ENCODE measurements at places on chromosomes 11 and 22.

DNA sequence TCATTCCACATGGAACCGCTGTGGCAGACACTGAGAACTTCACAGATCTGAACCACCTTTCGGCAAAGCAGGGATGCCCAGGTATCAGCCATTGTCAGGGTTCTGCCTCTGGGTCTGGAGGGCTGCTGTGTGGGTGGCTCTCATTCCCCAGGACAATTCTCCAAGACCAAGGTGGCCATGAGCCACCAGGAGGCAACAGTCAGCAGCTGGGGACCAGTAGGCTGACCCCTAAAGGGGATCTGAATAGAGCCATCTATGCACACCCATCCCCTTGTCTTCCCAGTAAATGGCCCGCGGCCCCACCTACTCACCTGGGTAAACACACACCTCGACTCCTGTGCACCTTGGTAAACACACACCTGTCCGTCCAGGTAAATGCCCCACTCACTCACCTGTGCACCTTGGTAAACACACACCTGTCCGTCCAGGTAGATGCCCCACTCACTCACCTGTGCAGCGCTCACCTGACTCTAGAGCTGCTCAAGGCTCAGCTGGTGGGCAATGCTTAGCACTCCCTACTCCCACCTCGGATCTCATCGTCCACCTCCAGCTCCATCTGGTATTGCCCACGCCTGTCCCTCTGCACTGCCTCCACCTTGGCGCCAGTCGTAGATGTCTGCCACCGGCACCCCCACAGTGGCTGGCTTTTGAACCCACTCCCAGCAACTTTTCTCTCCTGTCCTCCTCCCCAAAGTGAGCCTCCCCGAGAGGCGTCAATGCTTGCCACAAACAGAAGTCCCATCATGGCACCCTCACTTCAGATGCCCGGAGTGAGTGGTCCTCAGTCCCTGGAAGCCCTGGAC, 10.2 kb downstream of the SLC25A1 start:
- DNase-seq: no peak

DNA sequence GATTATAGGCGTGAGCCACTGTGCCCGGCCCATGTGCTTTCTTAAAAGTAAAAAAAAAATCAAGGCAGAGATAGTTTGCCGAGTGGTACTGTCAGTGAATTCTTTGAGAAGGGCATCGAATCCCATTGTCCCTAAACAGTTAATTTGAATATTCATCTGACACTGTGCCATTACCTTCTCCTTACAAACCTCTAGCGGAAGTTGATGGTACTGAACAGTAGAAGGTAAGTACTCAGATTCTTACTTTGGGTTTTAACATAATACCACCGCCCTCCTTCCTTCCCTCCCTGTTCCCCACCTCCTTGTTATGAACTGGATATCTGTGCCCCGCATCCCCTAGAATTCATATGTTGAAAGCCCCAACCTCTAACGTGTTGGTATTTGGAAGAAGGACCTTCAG, 58.2 kb upstream of the CLMP start:
- DNase-seq: no peak

DNA sequence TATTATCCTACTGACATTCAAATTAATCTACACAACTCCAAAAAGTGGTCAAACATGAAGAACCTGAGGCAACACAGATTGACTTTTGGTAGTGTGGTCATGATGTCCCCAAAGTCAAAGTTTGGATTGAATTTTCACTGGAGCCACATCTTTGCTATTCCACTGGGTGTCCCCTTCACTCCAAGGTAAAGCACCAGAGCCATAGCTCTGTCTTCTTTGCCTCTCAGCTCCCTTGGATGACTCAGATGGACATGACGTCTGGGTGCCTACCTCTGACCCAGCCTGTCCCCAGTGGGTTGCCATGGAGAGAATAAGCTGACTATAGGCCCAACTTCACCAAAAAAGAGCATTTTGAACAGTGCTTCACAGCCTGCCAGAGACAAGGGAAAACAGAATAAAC, 57.4 kb upstream of the ARHGAP42 start:
- DNase-seq: no peak

DNA sequence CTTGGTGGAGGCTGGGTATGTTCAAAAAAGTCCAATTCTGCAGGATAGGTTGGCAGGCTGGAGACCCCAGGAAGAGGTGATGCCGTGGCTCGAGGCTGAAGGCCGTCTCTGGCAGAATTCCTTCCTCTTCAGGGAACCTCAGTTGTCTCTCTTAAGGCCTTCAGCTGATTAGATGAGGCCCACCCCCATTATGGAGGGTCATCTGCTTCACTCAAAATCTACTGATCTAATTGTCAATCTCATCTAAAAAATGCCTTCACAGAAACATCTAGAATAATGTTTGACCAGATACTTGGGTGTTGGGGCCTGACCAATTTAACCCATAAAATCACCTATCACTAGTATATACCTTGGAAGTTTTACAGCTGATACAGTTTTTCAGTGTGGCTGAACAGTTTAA, 27.4 kb upstream of the GSTP1 start:
- DNase-seq: no peak

GRCh38 chr11:76768088-76768908, 14.9 kb upstream of the TSKU start:
- no peak for DNase-seq

GRCh38 chr11:60985501-60985900, 14.0 kb downstream of the CD6 start:
- no peak for DNase-seq

GRCh38 chr11:95853138-95853537, 62.8 kb downstream of the CEP57 start:
- DNase-seq: no peak

DNA sequence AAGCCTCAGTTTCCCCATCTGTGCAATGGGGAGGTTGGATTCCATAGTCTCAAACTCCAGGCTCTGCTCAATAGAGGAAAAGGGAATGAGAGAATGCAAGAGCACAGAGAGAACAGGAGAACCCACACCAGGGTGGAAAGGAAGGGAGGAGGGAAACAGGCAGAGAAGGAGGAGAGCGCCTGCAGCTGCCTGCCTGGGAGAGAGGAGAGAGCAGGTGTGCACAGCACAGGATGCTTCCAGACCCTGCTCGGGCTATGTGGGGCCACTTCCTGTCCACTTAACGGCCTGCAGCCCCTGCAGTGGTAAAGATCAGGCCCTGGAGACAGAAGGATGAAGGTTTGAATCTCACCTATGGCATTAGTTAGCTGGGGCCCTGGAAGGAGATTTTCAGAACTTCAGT, 12.3 kb downstream of the LRRC32 start:
- no peak for DNase-seq

- DNase-seq: no peak
Observed at GRCh38 chr11:27285761-27286160, 77.3 kb downstream of the CCDC34 start.

- no peak for DNase-seq
Observed at GRCh38 chr11:88102598-88102934, 72.7 kb downstream of the RAB38 start.

DNA sequence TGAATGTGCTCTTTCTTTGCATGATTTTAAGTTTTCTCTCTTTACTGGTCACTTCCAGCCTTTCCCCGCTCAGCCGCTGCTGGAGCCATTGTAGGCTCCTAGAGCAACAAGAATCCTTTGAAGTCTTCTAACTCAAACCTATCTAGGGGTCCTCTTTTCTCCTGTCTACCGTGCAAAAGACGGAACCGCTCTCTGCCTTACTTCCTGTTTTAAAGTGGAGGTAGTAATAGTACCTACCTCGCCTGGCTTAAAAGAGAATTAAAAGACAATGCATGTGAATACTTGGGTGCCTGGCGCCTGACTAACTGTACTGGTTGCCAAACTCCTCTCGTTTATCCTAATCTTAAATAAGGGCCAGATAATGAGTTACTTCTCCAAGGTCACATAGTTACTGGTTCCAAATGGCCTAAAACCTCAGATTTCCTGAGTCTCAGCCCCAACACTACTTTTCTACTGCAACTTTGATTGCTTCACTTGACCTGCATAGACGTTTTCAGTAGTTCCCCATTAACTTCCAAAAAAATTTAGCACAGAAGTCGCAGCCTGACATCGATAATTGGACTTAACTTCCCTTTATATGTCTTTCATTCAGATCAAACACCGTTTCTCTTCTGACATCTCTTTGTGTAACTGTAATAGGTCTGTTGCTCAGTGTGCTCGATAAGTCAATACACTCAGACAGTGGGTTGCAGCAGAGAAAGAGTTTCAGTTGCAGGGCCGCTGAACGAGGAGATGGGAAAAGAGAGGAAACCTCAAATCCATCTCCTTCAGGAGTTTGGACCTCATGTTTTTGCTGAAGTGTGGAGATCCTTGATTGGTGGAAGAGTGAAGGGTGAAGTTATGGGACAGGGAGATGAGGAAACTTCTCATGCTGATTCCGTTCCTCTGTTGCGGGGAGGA, 891 bp downstream of the SAMM50 start:
- no peak for DNase-seq

GRCh38 chr11:119315131-119316015, 1.6 kb downstream of the MCAM start:
- DNase-seq: no peak

GRCh38 chr11:67117176-67117575, 1.9 kb upstream of the KDM2A start:
- DNase-seq: no peak

DNA sequence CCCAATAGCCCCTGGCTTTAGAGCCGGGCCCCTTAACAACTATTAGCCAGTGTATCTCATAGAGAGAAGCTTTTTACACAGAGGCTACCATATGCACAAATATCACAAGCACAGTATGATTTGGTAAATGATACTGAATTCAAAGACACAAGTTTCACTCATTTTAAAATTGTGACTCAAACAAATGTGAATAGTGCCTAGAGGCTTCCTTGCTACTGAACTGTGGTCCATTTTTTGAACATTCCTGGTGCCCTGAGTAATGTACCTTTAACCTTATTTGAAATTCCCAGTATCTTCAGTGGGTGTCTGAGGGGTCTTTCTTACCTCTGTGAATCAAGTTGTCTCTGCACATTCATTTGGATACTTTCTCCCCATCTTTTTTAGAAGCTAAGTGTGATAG, 156.2 kb downstream of the MAML2 start:
- no peak for DNase-seq

DNA sequence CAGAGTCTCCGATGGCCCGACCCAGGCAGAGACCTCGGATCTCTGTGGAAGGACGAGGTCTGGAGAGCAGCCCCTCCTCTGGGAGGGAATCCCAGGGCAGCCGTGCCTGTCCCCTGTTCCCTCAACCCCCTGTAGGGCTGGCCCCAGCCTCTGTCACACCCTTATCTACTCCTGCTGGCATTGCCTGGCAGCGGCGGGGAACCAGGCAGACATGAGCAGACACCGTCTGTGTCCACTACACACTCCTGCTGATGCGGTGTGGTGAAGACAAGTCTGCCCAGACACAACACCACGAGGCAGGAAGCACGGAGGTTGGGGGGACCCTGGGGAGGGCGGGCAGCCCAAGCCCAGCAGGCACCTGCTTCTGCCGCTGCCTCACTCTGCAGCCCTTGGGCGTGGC, 52.5 kb upstream of the A4GALT start:
- DNase-seq: no peak

DNA sequence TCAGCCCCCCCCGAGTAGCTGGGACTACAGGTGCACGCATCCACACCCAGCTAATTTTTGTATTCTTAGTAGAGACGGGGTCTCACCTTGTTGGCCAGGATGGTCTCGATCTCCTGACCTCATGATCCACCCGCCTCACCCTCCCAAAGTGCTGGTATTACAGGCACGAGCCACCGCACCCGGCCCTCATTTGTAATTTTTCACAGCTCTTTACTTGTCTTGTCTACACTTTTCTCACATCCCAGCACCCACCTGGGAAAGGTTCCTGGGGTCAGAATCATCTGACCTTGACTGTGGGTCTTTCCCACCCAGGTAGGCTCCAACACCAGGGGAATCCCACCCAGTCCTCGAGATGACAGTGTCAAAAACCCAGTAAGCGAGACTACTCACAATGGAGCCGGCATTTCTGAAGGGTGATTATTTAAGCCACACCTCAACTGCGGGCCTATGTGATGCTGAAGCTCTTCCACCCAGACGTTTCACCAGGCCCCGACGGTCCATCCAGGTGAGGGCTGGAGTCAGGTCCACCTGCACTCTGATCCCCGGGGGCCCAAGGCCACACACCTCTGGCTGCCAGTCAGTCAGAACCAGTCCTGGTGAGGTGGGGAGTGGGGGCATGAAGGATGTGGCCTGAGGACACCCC, 23.4 kb downstream of the CELSR1 start:
- DNase-seq: no peak

DNA sequence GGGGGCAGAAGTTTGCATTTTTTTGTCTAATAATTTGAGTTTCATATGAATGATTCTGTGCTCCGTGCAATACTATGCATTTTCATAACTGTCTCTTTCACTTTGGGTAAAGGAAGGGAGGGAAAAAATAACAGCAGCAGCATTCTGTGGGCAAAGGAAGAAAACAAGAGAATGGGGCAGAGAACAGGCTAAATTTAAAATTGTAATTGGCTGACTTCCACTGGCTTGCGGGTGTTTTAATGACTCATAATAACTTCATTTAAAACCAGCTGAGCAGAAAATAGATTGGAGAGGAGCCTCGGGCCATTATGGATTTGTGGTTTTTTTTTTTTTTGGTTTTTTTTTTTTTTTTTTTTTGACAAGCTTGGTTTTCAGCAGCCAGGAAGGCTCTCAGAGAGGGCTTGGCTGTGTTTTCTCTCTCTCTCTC, 107.4 kb downstream of the ZBTB16 start:
- no peak for DNase-seq

DNA sequence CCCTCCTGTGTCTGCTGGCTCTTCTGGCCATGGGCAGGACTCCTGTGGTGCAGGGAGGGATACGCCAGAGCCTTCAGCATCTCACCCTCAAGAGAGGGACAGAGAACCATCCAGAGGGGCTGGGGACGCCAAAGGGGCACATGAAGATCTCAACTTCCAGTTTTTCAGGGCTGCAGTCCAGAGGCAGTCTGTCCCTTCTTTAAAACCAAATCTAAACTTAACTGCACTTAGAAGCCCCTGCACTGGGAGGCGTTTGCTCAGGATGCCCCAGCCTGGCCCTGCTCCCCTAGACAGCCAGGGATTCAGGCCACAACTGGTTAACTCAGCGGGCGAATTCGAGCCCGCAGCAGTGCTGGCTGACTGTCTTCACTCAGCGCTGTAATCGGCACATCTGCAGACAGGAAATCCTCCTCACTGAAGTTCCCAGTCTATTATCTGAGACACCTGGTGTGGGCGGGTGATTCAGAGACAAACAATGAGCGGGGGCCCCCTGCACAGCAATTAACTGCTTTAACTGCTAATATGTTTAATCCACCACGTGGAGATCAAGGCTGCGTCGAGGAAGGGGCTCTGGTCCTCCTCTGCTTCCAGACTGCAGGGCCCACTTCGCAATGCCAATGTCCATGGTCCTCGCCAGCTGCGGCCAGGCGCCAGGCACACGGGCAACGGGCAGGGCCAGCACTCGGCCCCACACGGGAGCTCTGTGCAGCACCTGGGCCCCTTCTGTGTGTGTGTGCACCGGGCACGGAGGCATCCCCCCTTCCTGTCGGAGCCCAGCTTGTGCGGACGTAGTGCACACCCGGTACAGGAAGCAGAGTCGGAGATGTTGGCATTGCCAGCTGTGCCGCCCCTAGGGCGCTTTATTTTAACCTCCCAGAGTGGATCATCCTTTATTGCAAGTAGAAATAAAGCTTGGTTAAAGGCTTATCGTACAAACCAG, 36.9 kb upstream of the GNB1L start:
- no peak for DNase-seq

- no peak for DNase-seq
Observed at GRCh38 chr11:107842412-107843100, 16.0 kb downstream of the SLC35F2 start.

- DNase-seq: no peak
Observed at GRCh38 chr11:57368845-57369232, 12.1 kb downstream of the PRG3 start.

GRCh38 chr11:66871521-66871901, 14.6 kb downstream of the LRFN4 start:
- no peak for DNase-seq

GRCh38 chr22:45284705-45285262, at the start of gene UPK3A:
Gene UPK3A, plus strand, starts transcription at chr22:45284949. Its CDS starts 65 bp downstream, at chr22:45285014.
- no peak for DNase-seq

Measured in NCI-H1048 (cell line).